ENCODE measurements at places on chromosomes 5 and 9.

GRCh38 chr5:620586-621180, 8.5 kb downstream of the CEP72 start:
- DNase-seq = no peak

GRCh38 chr9:135225619-135226228, 138.3 kb downstream of the OLFM1 start:
- no peak for DNase-seq

GRCh38 chr5:154158379-154158737, 32.2 kb upstream of the GALNT10 start:
- DNase-seq = no peak

DNA sequence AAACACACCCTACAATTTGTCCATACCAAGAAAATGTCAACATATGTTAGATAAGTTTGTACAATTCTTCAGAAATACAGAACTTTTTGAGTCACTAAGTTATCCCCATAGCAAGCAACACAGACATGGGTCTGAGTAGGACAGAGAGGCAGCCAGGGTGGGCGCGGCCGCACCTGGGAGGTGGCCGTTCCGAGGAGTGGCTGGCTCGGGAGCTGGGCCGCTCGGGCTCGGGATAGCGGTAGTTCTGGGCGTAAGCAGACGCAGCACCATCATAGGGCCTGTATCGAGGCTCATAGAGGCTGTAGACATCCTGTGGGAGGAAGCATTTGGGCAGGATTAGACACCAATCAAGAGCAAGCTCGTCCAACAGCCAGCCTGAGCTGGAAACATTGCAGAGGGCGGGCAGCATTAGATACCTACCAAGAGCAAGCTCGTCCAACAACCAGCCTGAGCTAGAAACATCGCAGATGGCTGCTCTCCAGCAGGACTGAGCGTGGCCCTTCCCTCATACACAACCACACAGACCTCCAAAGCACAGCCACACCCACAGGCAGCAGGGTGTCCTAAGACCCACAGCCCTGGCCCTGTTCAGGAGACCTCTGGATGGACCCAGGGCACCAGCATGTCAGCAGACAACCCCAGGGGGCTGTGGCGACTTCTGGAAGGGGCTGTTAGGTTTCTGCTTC, 10.9 kb downstream of the SEC16A start:
- DNase-seq = no peak

GRCh38 chr9:19184144-19184917, 46.2 kb upstream of the DENND4C start:
- DNase-seq = peak; percentile 14

DNA sequence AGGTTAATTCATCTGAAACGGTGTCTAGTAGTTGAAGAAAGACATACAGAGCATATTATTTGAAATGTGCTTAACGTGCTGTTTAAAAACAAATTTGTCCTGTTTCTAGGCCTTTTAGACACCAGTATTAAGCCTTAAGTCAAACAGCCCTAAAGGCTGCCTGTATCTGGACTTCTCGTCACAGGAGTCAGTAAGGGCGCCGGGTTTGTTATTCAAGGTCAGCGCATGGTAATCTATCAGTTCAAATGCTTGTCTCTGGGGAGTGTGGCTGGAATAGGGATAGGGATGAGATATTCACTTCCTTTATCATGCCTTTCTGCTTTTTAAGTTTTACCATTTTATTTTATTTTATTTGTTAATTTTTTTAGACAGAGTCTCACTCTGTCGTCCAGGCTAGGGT, 9.4 kb upstream of the CNOT6 start:
- DNase-seq = no peak
